NAMALWA (cell line): ENCODE measurements at places on chromosomes 12 and 14.

DNA sequence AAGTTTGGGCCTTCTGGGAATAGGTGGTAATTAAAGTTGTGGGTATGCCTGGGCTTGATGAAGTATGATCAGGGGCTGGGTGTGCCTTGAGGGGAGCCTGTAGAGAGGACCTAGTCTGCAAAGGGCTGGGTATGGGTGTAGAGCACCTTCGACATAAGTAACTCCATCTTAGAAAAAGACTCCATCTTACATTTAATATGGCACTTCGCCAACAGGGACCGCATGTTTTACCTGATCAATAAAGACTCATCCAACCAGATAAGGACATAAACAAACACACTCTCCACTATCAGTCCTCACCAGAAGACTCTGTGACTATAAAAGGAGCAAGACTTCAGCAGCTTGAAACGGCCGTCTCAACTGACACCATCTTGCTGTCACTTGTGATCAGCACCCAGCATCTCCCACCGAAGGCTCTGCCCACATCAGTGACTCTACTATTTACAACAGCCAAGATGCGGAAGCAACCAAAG is 23.5 kb upstream of the GPR68 start:
- no peak for DNase-seq

GRCh38 chr12:510071-510825 is 50.5 kb downstream of the B4GALNT3 start:
- DNase-seq: no peak

DNA sequence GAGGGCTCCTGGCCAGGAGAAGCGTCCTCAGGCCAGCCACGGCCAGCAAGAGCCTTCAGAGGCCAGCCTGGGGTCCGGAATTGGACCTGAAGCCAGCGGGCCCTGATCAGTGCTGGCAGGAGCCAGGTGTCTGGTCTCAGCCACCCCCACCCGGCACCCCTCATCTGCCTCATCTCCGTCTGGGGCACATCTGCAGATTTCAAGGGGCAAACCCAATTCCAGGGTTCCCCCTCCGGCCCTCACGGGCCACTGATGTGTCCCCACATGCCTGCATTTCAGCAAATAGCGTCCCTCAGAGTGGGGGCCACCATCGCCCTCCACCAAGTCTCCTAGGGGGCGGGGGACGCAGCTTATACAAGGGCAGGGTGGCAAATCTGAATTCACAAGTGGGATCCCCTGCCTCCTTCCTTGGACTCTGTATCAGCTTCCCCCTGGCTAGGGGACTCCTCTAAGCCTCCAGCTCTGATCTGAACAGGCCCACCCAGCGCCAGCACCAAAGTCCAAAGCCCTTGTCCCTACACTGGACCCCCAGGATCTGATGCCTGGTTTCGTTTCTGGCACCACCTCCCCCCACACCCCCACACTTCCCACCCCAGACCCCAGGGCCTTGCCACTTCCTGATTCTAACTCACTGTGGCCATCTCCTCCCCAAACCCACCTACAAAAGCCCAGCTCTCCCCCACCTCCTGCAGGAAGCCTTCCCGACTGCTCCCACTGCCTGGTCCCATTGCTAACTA is 10.1 kb downstream of the TMEM179 start:
- no peak for DNase-seq

- DNase-seq: peak; percentile 26
Measured at GRCh38 chr14:35883677-35884293, 57.6 kb downstream of the BRMS1L start.

GRCh38 chr14:78412475-78412874 is 242.3 kb downstream of the NRXN3 start:
- no peak for DNase-seq

DNA sequence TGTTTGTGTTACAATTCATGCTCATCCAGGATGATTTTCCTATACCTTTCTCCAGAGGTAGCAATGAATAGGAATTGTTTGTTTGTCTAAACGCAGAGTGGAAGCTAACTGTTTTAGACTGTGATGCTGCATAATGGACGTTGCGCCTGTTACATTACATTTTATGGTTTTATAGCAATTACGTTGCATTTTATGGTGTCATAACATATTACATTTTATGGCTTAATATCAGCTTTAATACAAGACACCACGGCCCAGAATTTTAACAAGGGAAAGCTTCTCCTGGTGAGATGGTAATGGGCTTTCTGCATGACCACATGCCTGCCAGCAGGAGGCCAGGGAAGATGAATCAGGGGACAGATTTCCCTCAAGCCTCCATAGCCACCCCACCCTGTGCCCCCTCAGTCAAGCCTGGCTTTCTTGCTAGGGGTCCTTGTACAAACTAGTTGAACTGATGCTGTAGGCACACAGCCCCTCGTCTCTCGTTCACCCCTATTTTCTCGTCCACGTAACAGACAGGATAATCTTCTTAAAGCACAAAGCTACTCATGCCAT is 56.5 kb downstream of the HSPB8 start:
- no peak for DNase-seq

DNA sequence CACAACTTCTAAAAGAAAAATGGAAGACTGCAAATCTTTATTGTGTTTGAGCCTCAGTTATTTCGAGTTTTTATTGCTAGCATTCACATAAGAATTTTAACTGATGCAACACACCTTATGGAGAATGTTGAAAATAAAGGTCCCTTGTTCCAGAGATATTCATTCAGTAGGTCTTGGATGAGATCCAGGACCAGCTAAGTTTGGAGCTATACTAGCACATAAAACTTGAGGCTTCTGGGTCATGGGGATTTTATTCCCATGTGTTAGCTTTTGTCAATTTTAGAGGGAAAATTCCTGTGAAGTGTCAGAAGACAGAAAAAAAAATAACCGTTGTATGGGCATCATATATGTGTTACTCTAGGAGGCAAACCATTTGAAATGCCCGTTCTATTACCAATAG is 693.2 kb upstream of the MIS18BP1 start:
- DNase-seq: no peak

DNA sequence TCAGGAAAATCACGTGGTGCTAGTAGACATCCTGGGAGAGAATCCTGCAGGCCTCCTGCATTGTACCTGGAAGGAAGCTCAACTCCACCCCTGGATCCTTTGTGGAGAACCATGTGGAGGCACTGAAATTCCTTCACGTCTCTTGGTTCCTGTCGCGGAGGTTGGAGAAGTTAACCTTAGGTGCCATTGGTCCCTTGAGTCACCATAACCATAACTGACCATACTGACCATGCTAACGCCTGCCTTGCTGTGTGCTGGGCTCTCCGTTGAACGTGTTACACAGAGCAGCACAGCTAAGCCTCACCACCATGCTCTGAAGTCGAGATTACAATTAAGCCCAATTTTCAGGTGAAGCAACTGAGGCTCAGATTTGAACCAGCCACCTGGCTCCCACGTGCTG is 18.6 kb downstream of the C14orf132 start:
- DNase-seq: no peak

DNA sequence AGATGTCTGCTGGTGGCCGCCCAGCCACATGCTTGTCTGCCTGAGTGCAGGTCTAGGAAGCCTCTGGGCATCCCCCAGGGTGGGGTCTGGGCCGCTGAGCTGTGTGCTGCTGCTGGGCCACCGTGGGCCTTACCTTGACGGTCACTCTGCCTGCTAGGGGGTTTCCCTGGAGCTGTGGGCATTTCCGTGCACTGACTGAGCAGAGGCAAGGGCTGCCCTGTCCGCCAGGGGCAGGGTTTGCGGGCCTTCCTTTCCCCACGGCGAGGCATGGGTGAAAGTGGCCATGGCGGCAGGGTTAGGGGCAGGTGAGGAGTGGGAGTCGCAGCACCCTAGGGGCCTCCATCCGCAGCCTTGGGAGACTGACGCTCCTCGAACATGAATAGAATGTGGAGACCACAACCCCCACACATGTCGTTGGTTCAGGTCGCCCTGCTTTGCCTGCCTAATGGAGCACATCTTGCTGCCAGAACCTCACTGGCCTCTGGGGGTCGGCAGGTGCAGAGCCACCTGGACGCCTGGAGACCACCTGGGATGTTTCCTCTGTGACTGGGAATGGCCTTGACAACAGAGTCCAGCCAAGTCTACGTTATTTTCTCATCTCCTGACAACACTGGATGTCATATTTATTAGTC is 2.5 kb downstream of the ZBTB42 start:
- no peak for DNase-seq

DNA sequence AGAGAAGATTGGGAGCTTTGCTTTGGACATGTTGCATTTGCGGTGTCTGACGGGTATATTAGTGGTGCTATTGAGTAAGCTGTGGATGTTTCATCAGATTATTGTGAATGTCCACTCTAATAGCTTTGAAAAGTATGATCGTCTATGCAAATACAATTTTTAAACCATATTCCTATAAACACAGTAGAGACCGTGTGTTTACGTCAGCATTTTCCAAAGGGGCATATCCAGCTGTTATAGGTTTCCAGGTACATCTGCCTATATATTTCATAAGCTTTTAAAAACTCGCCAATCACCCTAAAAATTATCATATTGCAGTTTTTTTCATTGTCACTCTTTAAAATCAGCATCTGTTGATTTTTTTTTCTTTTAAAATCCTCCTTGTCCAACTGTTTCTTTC is 91.7 kb downstream of the NKX2-1 start:
- DNase-seq: no peak

DNA sequence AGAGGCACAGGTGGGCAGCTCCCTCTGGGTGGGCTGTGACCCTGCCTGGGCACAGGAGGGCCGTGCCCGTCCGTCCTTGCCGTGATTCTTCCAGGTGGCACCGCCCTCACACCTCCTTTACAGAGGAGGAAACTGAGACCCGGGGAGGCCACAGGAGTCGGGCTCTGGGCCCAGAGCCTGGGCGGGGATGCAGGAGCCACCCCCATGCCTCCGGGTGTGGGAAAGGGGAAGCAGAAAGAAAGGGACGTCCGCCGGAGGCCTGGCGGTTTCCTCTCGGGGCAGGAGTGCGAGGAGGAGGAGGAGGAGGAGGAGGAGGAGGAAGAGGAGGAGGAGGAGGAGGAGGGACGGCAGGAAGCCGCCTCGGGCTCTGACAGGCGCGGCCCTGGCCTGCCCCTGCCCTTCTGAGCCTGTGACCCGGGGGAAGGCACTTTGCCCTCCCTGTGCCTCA is 23.0 kb downstream of the SH2B3 start:
- DNase-seq: no peak

DNA sequence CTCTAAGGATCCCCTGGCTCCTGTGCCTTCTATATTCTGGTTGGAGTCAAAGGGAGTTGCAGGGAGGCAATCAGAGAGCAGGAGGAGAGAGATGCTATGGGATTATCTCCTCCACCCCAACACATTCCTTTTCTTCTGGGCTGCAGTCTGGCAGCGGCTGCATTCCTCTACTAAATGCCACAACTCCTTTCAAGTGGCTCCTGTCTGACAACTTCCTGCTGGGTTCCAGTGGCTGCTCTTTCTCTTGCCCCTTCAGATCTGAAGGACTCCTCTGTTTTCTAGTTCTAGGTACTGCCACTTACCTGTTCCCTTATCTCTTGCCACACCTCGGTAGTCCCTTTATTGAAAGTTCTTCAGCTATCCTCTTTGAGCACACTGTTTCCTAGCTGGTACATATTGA is 425.0 kb downstream of the SNAPC1 start:
- DNase-seq: no peak

DNA sequence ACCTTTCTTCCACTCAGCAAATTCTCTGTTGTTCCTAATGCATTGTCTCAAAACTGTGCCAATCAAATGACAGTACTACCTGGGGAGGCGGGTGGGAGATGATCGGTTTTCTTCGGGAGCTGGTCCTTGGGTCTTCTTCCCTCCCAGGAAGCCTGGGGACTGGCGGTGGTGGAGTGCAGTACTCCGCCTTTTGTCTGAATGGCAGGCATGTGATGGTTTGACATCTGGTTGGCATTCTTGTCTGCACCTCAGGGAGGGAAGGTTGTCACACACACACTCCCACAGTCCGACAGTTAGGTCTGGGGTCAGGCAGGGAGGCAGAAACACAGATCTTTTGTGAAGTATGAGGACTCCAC is 114.8 kb downstream of the SNAPC1 start:
- no peak for DNase-seq

DNA sequence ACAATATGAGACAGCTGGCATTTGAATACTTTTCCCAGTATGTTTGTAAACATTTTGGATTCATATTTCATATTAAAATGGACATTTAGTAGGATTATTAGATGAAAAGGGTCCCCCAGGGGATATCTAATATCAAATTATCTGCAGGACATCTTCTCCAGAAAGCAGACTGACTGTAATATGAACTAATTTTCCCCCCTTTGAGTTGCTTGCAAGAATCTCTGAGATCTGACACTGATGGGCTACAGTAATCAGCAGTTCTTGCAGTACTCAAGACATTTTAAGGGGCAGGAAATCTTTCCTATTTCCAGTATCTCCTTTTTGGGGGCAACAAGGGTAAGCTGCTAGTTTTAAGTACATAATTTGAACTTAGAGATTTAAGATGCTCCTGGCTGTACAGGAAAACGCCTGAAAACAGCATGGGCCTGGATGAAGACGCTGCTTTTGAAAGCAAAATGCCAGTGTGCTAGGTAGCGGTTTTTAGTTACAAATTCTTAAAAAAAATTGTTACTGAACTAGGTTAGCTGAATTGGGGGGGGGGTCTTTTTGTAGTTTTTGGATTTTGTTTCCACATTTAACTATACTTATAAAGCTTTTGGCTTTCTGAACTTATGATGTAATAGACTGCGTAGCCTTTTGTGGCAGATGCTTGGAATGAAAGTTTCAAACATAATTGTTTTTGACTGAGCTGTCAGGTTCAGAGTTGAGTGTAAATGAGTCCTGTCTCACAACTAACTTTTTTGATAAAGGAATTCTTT is 2.2 kb downstream of the FRMD6 start:
- no peak for DNase-seq

DNA sequence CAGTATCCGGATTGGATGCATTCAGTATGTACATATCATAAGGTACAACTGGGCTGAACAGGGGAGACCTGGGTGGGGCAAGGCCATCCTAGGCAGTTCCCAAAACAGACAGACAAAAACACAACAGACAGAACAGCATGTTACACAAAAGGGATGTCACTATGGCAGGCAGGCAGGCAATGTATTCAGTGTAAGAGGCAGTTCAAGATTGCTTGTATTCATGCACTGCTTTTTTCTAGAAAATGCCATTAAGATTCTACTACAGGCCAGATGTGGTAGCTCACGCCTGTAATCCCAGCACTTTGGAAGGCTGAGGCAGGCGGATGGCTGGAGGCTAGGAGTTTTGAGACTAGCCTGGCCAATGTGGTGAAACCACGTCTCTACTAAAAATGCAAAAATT is 3.5 kb downstream of the TBPL2 start:
- no peak for DNase-seq

DNA sequence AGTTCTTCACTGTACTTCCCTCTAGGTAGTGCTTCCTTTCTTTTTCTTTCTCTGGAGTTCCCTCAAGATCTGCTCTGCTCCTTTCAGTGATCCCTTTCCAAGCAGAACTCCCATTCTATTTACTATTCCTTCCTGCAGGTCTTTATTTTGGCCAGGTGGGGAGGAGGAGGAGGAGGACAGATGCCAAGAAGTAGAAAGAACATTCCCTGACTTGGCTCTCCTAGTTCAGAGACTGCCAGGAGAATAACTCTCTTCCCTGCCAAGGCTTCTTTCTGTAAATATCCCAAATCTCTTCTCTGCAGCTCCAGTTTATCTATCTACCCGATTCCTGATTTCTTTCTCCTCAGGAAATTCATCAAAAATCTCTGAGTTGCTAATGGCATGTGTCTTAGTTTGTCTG is 229.6 kb upstream of the TMEM260 start:
- DNase-seq: no peak

- DNase-seq: no peak
Measured at GRCh38 chr12:2084553-2085296, 31.9 kb downstream of the CACNA1C start.
